Gastroesophageal sphincter (tissue), 4 donors: ENCODE measurements at places on chromosomes 1 and 21. TPM values are rescaled to one million over a fixed set of nuclear protein-coding genes. Genes with fewer than 3 reads are reported as not detected.
A peak's percentile ranks its signal among the peaks of the same experiment; 100 is the strongest.

TGFBR3 gene
- 307 TPM for total RNA-seq

SLC2A5 gene
- 0.16 TPM for total RNA-seq

- ATAC-seq = no peak
Observed at GRCh38 chr1:92797961-92798360, 13.1 kb upstream of the EVI5 start.

DNA sequence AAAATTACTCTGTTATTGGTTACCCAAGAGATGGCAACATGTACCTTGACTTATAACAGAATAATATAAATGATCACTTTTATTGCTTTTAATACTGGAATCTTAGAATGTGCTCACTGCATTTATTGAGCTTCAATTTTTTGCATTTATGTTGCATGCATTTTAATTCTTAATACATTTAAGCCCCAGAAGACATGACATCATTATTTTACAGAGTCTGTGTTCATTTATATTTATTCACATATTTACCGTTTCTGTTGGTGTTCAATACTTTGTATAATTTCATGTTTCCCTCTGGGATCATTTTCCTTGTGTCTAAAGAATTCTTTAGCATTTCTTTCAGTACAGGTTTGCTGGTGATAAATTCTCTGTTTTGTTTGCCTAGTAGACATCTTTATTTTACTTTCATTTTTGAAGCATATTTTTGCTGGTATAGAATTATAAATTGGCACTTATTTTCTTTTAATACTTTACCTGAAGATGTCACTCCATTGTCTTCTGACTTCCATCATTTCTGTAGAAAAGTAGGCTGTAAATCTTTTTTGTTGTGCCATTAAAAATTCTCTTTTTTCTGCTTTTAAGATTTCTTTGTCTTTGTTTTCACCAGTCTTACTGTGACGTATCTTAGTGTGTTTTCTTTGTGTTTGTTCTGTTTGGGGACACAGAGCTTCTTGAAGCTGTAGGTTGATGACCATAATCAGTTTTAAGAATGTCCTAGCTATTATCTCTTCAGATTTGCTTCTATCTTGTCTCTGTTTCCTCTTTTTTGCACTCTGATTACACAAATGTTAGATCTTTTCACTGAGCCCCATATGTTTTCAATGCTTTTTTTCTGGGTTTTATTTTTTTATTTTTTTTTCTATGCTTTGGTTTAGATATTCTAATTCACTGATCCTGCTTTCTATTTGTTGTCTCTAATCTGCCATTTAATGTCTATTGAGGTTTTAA is 26.9 kb downstream of the DISP3 start:
- no peak for ATAC-seq

DNA sequence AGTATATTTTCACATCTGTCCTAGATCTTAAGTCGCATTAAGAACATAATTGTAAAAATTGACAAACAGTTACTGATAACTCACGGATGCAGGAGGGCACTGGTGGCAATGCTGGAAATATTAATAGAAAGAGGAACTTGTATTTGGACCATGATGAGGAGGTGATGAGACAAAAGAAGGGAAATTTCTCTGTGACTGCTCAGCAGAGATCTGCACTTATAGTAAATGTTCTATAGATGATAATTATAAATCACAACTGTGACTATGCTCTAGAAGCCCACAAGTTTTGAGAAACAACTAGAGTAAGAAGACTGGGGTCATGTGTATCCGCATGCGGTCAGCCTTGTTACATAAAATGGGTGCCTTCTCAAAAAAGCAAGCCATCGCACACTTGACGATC is 8.7 kb upstream of the DUSP12 start:
- no peak for ATAC-seq

EEIG2 gene
- 16.8 TPM for total RNA-seq

DNA sequence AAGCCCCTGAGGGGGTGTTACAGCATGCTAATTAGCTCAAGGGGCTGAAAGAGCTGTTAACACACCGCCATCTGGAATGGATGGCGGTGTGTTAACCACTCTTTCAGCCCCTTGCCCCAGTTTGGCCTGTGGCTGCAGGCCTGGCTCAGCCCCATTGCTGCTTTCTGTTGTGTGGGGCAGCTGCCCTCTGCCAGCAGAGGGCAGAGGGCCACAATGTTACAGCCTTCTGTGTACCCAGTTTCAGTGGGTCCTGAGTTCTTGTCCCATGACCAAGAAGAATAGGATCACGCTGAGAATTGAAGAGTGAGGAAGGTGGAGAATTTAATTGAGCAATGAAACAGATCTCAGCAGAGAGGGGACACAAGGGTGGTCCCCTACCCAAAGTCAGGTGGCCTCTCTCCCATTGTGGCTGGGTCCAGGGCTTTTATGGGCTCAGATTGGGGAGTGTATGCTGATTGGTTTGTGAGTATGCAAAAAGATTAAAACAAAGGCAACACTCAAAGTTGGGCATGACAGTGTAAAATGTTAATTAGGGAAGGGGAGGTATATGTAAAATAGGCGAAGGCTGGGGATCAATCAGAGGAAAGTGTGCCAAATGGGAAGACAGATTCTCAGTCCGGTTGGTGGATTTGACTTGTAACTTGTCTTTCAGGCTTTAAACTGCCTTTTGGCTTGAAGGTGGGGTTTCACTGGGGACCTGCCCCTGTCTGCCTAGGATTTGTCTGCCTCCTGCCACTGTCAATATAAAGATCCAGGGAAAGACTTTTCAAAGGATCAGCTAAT is 142.2 kb downstream of the RABGAP1L start:
- ATAC-seq = no peak

DNA sequence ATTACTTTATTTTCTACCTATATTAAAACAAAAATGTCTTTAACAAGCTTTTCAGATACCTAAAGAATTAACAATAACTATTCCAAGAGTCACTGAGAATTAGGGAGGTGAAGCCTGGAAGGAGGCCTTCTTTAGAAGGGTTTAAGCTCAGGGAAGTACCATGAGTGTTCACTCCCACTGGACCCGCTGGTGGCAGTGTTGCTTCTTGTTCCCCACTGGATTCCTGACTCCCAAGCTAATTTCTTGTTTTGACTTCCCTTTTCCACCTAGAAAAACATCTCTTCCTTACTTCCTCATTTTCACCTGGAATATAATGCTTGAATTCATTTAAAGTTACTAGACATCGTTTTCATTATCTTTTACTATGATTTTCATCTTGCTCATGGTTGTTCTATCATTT is 264.2 kb downstream of the HMCN1 start:
- ATAC-seq = no peak

- ATAC-seq = no peak
Observed at GRCh38 chr1:97909266-97909665, 11.6 kb downstream of the DPYD start.

GUCA2A gene
- not detected for total RNA-seq

- no peak for ATAC-seq
Observed at GRCh38 chr1:200642481-200642880, 21.9 kb upstream of the KIF14 start.

DNA sequence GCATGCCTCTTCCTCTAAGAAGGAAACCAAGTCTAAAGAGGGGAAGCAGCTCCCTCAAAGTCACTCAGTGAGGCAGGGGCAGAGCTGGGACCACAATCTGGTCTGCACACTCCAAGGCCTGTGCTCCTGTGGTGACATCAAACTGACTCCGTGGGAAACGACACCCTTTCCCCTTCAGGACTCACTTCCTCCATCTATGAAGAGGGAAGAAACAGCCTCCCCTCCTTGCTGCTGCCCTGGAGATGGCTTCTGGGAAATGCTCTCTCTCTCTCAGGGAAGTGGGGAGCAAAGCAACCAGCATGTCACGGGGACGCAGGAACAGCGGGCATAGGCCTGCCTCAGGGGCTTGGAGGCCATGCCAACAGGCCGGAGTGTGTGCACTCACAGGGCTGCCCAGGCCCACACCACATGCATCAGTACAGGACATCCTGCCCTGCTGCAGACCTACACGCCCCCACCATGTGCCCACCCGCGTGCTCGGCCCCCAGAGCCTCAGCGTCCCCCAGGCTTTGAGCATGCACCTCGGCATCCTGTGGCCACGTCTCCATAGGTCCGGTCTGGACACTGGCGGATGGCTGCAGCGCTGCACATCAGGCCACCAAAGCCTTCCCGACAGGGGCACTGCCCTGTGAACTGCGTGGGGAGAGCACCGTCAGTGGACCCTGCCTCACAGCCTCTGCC is 25.7 kb downstream of the LAMB3 start:
- no peak for ATAC-seq

GRCh38 chr21:35484851-35485250 is 435.7 kb upstream of the RUNX1 start:
- no peak for ATAC-seq

CLIC6 gene
- 4.6 TPM for total RNA-seq

GRCh38 chr21:45264912-45265515 is 22.7 kb downstream of the POFUT2 start:
- ATAC-seq = no peak

COL18A1 gene
- 83.7 TPM for total RNA-seq

GRCh38 chr1:161037661-161038522 is 872 bp downstream of the TSTD1 start:
- no peak for ATAC-seq

DNA sequence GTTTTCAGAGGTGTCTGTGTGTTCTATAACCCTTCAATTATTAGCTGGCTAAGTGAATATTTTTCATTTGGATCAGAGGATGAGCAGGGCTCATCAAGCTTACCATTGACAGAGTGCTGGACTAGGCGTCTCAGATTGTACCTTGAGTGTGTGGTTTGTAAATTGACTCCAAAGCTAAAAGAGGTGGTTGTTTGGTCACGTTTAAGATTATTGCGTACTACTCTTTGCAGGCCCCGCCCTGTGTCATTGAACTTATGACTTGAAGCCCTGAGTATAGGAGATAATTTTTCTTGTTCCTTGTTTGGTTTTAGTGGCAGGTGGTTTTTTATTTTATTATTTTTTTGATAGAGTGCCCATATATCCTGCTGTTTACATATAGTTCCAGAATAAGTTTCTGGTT is 17.7 kb downstream of the MRPS6 start:
- ATAC-seq = no peak

- ATAC-seq = peak; percentile 74
Observed at GRCh38 chr1:206430031-206430983, 40.0 kb upstream of the IKBKE start.

GPR157 gene
- 4.4 TPM for total RNA-seq

GRCh38 chr21:20646431-20647165 is 351.6 kb upstream of the NCAM2 start:
- ATAC-seq = no peak

DNA sequence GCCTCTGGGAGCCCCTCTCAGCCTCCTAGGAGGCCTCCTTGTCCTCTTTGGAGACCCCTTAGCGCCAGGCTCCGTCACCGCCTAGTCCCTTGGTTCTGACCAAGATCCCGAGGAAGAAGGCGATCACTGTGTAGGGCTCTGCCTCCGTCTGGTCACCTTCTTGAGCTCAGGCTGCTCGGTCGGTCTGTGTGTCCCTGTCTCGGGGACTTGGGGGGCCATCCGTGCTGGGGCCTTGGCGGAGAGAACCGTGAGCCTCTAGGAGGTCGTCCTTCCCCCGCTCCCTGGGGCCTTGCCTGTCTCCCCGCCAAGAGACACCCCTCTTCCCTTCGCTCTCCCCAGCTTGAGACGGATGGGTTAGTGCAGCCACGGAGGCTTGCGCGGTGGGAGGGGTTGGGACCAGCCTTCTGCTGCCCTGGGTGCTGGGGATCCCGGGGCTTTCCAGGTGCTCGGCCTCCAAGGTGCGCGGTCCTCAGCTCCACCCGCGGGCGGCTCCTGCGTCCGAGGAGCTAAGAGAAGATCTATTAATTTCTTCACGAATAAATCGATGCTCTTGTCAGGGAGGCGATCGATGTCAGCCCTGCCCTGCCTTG is 701 bp upstream of the INSRR start:
- ATAC-seq = peak; percentile 25
